ENCODE measurements at places on chromosomes 16 and 17. TPM values are rescaled to one million over a fixed set of nuclear protein-coding genes. Genes with fewer than 3 reads are reported as not detected.
A peak's percentile ranks its signal among the peaks of the same experiment; 100 is the strongest.

DYNC1LI2 gene
- total RNA-seq = 50.5 TPM

CDC42EP4 gene
- 0.47 TPM for total RNA-seq

GRAP gene
- 7.9 TPM for total RNA-seq

SERPINF2 gene
- total RNA-seq = 0.13 TPM

GPR139 gene
- total RNA-seq = not detected

CTF1 gene
- total RNA-seq = not detected

SULT1A4 gene
- total RNA-seq = 1.0 TPM

DHRS7C gene
- total RNA-seq = not detected

- no peak overlapping the region for H3K27ac ChIP-seq
- no peaks in the 10 kb centered on the region for H3K36me3 ChIP-seq
- no peaks in the 10 kb centered on the region for H3K27me3 ChIP-seq
- DNase-seq = no peak
- H3K4me1 ChIP-seq = no peaks in the 10 kb centered on the region
Measured at GRCh38 chr17:8681170-8681949, 50.8 kb upstream of the MYH10 start.

DNA sequence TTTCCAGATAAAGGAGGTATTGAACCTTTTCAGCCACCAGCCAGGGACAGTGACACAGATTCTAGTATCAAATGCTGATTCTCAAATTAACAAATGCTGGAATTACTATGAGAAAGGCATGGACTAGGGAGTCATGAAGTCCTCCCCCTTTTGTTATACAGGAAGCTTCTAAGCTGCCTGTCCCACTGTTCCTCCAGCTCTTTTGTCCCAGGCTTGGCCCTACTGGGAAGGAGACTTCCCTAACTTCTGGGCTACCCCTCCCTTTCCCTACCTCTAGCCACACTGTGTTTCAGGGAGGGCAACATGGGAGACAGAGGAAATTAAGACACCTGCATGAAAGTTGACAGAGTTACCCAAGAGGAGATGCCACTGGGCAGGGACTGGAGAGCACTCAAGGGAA lies 192.5 kb downstream of the CDH13 start:
- H3K27ac ChIP-seq = no peak overlapping the region
- no peak overlapping the region for H3K4me3 ChIP-seq

DNA sequence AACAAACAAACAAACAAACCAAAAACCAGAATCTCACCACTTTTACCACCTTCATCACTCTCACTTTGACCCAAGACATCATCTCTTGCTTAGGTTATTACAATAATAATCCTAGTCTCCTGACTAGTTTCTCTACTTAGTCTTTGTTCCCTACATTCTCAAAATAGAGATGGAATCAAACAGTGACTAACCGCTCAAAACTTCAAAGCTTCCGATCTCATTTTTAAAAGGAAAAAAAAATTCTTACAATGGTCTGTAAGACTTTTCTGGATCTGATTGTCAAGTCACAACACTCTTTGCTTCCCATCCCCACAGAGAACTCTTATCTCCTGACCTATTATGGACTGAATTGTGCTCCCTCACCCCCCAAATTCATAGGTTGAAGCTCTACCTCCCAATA lies 60.9 kb downstream of the SPAG9 start:
- no peak for DNase-seq
- no peak overlapping the region for H3K27ac ChIP-seq
- H3K4me1 ChIP-seq = no peaks in the 10 kb centered on the region
- no peak overlapping the region for H3K4me3 ChIP-seq

DNA sequence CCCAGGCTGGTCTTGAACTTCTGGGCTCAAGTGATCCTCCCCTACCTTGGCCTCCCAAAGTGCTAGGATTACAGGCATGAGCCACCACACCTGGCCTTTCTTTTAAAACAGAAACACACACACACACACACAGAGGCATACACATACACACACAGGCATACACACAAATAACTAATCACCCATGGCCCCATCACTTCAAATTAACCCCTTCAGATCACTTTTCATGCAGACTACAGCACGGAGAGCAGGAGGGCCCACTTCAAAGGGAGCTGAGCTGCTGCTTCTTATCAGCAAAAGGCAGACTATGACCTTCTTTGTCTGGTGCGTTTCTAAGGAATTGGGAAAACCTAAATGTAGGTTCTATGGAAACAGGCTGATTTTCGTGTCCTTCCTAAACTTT lies 1.9 kb downstream of the CLCN7 start:
- DNase-seq = no peak
- H3K36me3 ChIP-seq = no peaks in the 10 kb centered on the region
- peaks cover 19% of the 10 kb centered on the region for H3K4me1 ChIP-seq
- H3K4me3 ChIP-seq = no peak overlapping the region
- H3K27ac ChIP-seq = peak overlapping the region; percentile 6
- H3K27me3 ChIP-seq = no peaks in the 10 kb centered on the region

GRCh38 chr17:47718634-47719405 lies 14.2 kb upstream of the TBX21 start:
- H3K27me3 ChIP-seq = peaks cover 3% of the 10 kb centered on the region
- no peaks in the 10 kb centered on the region for H3K36me3 ChIP-seq
- H3K4me3 ChIP-seq = no peak overlapping the region
- no peak overlapping the region for H3K27ac ChIP-seq

- H3K36me3 ChIP-seq = no peaks in the 10 kb centered on the region
- no peaks in the 10 kb centered on the region for H3K27me3 ChIP-seq
- no peak overlapping the region for H3K27ac ChIP-seq
- no peaks in the 10 kb centered on the region for H3K4me1 ChIP-seq
- DNase-seq = peak; percentile 8
- no peak overlapping the region for H3K4me3 ChIP-seq
Measured at GRCh38 chr17:30021708-30022317, 80.4 kb downstream of the EFCAB5 start.

GRCh38 chr17:40075201-40075941 lies 12.6 kb downstream of the THRA start:
- H3K4me1 ChIP-seq = peaks cover 38% of the 10 kb centered on the region
- H3K36me3 ChIP-seq = peaks cover 19% of the 10 kb centered on the region

DNA sequence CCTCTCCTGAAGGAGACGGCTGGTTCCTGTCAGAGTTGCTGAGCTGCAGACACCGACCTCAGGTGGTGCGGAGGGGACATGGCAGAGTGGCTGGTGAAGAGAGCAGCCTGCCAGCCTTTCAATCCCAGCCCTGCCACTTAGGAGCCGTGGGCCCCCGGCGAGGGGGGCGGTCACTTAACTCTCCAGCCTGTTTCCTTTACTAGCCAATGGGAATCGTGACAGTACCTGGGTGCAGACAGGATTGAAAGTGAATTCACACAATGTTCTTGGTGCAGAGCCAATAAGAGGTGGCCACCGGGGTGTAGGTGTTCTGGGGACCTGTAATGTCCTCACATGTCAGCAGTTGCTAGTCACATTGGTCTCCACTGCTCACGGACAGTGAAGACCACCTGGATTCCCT lies 13.5 kb downstream of the ACE start:
- H3K4me1 ChIP-seq = no peaks in the 10 kb centered on the region
- H3K27ac ChIP-seq = no peak overlapping the region
- no peaks in the 10 kb centered on the region for H3K27me3 ChIP-seq
- H3K36me3 ChIP-seq = no peaks in the 10 kb centered on the region
- no peak overlapping the region for H3K4me3 ChIP-seq
- no peak for DNase-seq

GRCh38 chr17:35988164-35988563 lies 1.6 kb upstream of the CCL14 start:
- no peaks in the 10 kb centered on the region for H3K27me3 ChIP-seq
- no peak overlapping the region for H3K27ac ChIP-seq

DNA sequence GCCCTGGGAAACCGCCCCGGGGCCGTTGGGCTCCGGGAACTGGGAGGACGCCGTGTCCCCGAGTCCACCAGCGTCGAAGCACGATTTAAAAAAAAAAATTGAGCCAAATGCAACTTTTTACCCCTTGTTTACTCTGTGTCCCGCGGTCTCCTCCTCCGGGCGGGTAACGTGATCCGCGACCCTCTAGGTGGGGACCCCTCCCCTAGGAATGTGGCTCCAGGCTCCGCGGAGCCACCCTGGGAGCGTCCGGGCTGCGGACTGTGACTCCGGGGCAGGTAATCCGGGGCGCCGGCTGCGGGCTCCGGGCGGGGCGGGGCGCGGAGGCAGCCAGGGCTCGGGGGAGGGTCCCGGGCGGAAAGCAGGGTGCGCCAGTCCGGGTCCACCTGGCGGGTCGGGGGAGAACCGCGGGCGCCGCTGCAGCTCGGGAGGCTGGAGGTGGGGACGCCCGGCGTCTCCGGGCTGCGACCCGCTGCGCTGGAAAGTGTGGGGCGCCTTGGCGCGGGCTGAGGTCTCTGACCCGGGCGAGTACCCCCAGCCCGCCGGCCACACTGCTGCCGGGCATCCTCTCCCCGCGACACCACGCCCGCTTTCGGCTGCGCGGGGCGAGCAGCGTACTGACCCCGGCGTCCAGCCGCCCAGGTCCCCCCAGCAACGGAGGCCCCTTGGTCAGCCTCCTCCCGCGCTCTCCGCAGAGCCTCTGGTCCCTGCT lies 852 bp upstream of the HELZ start:
- no peaks in the 10 kb centered on the region for H3K27me3 ChIP-seq
- no peaks in the 10 kb centered on the region for H3K36me3 ChIP-seq
- peak overlapping the region; percentile 81 for H3K27ac ChIP-seq
- peak overlapping the region; percentile 73 for H3K4me3 ChIP-seq
- peak; percentile 43 for DNase-seq
- H3K4me1 ChIP-seq = peaks cover 41% of the 10 kb centered on the region

DNA sequence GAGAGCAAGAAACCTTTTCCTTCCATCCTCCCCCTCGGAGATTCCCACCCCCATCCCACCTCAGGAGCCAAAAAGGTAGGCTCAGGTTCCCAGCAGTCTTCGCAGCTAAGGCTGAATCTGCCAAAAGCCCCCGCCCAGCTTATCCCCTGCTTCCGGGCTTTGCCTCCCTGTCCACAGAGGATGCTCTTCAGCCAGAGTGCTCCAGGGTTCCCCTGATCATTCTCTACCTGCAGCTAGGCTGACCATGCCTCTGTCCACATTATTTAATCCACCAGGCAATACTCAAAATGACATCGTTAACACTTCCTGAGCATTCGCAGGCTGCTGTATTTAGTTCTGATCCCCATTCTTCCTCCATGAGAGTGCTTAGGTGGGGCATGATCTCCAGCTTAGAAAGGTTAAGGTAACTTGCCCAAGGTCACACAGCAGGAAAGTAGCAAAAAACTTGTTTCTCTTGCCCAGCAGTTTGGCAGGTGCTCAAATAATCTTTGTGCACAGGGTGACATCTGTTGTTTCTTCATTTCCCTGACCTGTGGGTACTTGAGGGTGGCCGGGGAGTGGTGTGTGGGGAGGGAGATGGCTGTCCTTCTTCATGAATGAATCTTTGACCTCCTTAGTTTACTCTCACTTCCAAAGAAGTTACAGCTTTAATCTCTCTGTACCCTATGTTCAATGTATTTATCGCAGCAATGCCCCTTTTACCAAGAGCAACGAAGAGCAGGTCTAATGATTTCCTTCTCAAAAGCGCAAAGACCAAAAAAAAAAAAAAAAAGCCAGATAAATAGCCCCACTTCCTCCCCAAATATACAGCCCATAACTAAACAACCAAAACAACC lies 848 bp upstream of the TBKBP1 start:
- H3K27ac ChIP-seq = peak overlapping the region; percentile 24
- H3K4me1 ChIP-seq = peaks cover 22% of the 10 kb centered on the region
- H3K36me3 ChIP-seq = no peaks in the 10 kb centered on the region
- peak overlapping the region; percentile 51 for H3K4me3 ChIP-seq

DNA sequence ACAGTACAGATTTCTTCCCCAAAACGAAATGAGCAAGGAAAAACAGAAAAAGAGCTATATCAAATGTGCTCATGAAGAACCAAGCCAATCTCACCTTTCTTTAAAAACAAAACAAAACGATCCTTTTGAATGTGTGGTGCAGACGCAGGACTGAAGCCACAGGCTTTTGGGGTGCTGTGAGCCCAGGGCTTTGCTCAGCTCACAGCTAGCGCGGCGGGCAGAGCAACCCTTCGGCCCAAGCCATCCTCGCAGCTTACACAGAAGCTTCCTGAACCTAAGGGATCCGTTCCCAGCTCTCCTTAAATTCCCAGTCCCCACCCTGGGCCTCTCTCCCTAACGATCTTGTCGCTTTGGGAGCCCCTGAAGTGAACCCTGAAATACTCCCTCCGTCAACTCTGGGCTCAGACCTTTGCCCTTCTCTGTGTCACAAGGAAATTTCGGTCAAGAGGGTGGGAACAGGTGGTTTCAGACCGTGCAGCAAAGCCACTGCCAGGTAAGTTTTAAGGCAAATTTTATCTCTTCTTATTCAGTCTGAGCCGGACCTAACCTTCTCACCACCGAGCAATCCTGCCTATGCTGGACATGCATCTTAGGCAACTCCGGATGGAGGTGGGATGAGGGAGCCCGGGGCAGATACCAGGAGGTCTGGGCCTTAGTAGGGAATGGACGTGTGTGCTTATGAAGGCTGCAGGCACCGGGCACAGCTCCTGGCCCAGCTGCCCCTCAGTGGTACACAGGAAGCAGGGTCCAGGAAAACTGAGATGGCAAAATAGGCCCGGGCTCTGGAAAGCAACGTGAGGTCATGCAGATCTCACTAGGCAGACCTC lies 52.0 kb downstream of the COTL1 start:
- peaks cover 33% of the 10 kb centered on the region for H3K36me3 ChIP-seq
- no peaks in the 10 kb centered on the region for H3K27me3 ChIP-seq
- no peaks in the 10 kb centered on the region for H3K4me1 ChIP-seq
- no peak overlapping the region for H3K4me3 ChIP-seq
- DNase-seq = no peak

DNA sequence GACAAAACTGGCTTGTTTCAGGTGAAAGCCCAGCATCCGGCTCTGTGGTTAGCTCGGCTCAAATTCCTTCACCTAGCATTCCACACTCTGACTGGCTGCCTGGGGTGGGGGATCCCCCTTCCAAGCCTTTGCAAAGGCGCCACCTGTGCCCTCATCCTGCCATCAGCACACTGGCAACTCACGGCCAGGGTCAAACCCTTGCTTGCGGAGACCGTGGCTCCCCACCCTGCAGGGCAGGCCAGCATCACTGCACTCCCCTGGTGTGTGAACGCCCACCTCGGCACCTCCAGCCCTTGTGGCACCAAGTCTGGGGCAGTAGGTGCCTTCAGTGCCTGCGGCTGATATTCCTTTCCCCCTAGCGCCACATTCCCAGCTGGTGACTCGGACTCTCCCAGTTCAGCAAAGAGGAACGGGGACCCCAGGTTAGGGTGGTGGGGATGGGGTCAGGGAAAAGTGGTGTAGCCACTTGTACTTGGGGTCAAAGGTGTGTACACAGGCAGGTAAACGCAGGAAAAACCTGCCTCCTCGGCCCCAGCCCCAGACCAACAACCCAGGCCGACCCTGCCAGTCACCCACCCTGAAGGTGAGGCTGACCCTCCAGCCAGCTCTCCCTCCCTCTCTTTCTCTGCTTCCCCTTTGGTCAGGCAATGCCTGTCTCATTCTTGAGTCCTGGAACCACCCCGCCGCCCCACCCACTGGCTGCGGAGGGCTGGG lies 1.1 kb downstream of the FLII start:
- DNase-seq = peak; percentile 50
- peaks cover 50% of the 10 kb centered on the region for H3K4me1 ChIP-seq
- H3K36me3 ChIP-seq = peaks cover 21% of the 10 kb centered on the region
- H3K4me3 ChIP-seq = peak overlapping the region; percentile 84

Data from CD8-positive, alpha-beta memory T cell (primary cell).